ENCODE measurements at places on chromosomes 5 and 9.

GRCh38 chr9:68532131-68532530, 8.6 kb downstream of the TMEM252 start:
- DNase-seq = no peak

DNA sequence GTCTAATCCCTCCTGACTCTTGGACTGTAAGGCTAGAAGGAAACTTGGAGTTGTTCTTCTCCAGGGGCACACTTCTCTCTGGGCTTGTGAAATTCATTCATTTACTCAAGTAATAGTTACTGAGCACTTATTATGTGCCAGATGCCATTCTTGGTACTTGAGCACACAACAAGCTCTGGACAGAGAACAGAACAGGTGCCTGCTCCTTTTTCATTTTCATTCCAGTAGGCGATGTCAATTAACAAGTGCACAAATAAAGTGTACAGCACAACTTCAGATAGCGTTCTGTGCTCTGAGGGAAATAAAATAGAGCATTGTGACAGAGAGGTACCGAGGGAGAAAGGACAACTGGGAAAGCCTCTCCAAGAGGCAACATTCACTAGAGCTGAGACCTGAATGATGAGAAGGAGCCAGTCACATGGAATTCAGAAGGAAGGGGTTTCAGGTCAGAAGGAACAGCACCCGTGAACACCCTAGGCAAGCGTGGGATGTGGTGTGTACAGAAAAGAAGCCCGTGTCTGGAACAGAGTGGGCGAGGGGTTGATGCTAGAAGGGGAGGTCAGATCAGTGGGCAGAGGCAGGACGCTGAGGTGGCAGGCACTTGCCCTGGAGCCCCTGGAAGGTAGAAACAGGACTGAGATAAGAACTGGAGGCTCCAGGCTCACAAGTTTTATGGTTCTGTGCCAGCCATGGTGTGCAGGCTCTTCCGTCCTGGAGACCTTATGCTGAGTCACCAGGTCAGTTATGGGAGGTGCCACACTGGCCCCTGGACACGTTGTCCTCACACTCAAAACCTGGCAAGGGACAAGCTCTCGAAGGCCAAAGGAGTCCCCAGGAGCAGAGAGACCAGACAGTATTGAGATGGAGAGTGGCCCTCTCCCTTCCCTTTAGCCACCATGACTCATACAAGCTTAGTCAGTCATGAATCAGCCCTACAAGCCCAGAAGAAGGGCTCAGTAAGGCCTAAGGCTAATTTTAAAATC, 7.2 kb upstream of the ABLIM3 start:
- peak; percentile 32 for DNase-seq

DNA sequence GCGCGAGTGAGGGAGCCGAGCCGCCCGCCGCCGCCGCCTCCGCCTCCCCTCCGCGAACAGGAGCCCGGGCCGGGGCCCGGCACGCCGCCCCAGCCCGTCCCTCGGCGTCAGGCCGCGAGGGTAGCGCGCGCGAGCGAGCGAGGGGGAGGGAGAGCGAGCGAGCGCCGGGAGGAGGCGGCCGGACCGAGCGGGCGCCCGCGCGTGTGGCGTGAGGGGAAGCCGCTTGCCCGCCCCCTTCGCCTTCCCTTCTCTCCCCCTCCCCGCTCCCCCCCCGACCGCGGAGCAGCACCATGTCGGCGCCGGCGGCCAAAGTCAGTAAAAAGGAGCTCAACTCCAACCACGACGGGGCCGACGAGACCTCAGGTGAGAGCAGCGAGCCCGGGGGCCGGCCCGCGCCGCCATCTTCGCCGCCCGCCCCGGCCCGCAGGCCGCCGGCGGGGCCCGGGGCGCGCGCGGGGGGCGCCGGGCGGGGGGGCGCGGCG, 312 bp downstream of the SET start:
- DNase-seq = no peak

GRCh38 chr5:80442742-80443141, 34.9 kb downstream of the ZFYVE16 start:
- no peak for DNase-seq

DNA sequence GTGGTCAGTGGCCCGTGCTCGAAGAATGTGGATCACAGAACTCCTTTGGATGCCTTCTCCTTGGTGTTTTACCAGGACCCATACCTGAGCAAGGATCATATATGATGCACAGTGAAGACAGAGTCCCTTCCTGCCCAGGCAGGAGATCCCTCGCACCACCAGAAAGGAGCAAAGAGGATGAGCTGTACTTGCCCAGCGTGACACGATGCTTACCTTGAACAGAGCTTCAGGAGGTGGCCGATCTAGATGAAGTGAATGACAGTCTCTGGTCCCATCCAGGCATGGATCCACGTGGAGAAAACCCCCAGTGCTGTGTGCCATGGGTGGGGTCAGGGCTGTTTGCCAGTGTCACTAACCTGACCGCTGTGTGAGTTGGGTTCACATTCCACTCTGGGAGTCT, 455.4 kb downstream of the GADD45G start:
- no peak for DNase-seq

- DNase-seq = no peak
These were observed 18.4 kb upstream of the SCGB3A2 start for GRCh38 chr5:147859962-147860640.

GRCh38 chr9:72524820-72525540, 3.6 kb downstream of the TMC1 start:
- DNase-seq = no peak

DNA sequence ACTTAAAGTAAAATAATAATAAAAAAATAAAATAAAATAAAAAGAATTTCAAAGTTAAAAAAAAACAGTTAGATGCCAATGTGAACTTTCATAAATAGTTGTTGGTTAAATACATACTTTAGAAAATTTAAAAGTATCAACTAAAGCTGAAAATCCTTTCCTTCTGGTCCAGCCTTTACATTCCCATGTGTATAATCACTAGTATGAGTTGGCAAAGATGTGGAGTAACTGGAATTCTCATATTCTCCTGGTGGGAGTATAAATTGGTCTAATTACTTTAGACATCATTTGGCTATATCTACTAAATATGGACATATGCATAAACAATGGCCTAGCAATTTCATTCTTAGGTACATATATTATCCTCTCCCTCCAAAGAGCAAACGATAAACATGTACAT, 619.9 kb downstream of the PTPRD start:
- no peak for DNase-seq

GRCh38 chr5:77402796-77403195, 89.3 kb downstream of the WDR41 start:
- no peak for DNase-seq

DNA sequence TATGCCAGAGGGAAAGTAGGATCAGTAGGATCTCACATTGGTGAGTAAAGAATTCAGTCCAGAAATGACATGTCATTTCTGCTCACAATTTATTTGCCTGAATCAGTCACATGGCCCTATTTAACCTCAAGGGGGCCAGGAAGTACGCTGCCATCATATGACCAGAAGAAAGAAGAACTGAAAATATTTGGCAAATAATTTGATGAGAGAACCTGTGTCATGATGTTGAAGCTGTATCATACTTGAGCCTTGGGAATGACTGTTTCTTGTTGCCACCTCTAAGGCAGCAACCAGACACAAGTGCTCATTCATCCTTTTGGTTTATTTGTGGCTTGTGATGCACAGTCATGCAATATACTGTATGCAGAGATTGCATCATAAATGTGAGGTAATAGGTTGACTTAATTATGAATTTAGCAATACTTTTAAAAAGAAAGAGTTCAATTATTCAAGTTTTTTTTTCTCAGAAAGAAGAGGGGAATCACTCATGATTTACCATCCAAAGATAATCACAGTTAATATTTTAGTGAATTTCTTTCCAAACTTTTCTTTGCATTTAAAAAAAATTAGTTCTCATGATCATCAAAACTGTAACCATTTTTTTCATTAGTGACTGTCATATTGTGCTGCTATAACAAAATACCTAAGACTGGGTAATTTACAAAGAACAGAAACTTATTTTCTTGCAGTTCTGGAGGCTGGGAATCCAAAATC, 8.2 kb upstream of the ZFYVE16 start:
- peak; percentile 58 for DNase-seq

GRCh38 chr9:113612828-113613227, 149.3 kb downstream of the RGS3 start:
- no peak for DNase-seq

DNA sequence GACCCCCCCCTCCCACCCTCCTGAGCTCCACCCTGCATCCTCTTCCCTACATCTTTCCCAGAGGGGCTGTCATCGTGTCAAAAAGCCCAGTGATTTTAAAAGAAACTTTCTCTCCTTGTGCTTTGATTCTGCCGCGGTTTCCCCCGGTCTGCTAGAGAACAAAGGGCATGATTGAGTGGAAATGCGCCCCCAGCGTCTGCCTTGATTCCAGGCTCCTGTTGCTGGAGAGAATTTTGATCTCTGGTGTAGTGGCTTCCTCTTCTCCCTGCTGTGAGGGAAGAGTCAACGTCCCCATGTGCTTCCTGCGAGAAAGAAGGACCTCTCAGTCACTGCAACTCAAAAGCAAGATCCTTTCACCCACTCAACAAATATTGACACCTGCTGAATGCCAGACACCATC, 61.9 kb upstream of the RAPGEF1 start:
- DNase-seq = no peak

Data from OCI-M1 (cell line).